Stimulated activated CD4-positive, alpha-beta T cell treated with anti-CD3 and anti-CD28 coated beads, TNF-alpha, amount 100 ng/mL, for 1 hour (primary cell): ENCODE measurements at places on chromosomes 5 and 9.

DNA sequence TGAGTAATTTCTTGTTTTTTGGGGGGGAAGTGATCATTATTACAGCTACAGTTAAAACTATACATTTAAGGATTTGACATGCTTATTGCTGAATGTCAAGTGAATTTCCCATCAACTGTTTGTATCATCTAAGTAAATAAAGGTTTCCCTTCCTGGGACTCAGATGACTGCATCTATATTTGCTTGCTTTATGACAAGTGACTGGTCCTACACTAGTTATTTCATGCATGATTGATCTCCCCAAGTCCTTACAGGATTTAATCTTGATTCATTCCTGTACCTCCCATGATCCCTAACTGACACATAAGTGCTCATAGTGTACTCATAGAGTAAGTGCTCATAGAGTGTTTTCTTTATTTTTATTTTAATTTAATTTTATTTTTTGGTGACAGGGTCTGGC is 2.8 kb downstream of the TXNDC8 start:
- DNase-seq: no peak

- DNase-seq: no peak
Measured at GRCh38 chr9:117084221-117084620, 330.6 kb downstream of the ASTN2 start.

DNA sequence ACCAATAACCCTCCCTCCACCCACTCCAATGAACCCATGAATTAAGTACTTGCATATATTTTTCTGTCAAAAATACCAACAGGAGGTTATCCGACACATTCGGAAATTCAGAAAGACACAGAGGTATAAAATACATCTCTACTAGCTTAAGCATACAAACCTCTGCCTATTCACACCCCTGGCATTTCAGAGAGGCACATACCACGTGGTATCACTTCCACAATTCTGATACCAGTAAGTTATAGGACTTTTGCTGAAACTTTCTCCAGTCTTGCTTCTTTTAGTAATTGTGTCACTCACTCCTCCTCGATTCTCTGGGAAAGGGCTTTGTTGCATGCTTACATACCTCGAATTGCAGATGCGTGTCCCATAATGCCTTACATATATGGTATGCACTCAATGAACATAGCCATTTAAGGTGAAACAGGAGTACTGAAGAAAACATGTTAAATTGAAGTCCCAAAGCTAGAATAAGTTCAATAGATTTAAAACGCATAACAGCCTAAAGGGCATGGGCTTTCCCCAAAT is 58.1 kb downstream of the TLE1 start:
- DNase-seq: no peak

DNA sequence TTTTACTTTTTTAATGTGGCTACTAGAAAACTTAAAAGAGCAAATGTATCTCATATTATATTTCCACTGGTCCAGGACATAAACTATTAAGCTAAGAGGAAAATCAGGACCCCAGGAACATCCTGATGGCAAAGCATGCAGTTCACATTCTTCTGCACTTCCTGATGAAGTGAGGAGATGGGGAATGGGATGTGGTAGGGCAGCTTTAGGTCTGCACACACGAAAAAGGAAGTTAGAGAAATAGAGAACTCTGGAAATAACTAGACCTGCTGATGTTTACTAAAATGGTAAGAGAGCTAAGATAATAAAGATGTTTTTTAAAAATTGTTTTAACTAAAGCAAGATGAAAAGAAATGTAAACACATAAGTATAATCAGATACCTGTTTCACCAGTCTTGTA is 39.7 kb upstream of the NIPBL start:
- DNase-seq: no peak

DNA sequence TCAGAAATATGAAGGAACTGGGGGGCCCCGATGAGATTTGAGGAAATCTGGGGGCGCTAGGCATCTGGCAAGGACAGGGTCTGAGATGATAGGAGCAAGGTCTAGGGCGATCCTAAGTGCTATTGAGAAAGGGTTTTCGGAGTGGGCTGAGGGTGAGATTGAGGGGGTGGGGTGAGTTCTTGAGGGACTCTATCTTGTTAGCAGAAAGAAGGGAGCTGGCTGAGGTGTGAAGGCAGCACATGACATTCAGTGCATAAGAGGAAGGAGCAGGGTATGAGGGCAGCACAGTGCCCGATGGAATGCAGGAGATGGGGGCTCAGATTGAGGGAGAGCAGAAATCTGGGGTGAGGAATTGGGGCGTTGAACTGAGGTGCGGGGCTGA is 640 bp downstream of the TRIM32 start:
- no peak for DNase-seq

- DNase-seq: no peak
Measured at GRCh38 chr5:163503106-163504078, 2.0 kb upstream of the MAT2B start.

GRCh38 chr5:31346896-31347551 is 153.5 kb downstream of the CDH6 start:
- DNase-seq: no peak

DNA sequence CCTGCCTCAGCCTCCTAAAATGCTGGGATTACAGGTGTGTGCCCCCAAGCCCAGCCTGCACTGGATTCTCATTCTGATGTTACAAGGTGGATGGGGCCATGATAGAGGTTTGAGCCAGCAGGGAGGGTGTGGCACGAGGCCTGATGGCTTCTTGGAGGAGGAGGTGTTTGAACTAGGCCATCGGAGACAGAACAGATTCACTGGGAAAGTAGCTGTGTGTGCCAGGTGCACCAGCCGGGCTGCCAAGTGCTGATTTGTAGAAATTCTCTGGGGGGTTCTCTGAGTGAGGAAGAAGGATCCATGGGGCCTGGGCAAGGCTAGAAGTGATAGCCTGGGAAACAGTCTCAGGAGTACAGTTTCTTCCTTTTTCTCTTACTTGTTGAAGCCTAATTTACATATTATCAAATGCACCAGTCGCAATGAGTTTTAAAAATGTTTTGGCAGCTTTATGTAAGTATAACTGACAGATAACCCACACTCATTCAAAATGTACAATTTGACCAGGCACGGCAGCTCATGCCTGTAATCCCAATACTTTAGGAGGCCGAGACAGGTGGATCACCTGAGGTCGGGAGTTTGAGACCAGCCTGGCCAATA is 31.1 kb upstream of the STXBP1 start:
- DNase-seq: no peak

DNA sequence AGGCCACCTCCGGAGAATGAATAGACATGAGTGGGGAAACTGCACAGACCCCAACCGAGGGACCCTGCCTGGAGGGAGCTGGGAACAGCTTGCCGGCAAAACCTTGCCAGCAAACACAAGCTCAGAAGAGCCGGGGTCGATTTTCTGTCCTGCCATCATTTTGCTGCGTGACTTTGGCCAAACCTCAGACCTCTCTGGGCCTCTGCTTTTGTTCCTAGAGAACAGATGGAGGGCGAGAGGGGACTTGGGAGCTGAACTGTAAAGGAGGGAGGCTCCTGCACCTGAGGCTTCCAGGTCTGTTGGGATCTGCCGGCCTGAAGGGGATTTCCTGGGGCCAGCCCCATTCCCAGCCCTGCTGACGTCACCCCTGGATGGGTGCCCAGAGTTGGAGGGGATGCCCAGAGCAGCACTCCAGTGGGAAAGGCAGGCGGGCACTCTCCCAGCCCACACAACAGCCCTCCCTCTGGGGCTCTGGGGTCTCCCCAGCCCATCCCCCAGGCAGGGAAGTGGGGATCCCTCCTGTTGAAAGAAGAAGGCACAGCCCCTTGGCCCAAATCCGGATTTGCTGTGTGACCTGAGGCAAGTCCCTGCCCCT is 40.4 kb upstream of the SYNPO start:
- no peak for DNase-seq

DNA sequence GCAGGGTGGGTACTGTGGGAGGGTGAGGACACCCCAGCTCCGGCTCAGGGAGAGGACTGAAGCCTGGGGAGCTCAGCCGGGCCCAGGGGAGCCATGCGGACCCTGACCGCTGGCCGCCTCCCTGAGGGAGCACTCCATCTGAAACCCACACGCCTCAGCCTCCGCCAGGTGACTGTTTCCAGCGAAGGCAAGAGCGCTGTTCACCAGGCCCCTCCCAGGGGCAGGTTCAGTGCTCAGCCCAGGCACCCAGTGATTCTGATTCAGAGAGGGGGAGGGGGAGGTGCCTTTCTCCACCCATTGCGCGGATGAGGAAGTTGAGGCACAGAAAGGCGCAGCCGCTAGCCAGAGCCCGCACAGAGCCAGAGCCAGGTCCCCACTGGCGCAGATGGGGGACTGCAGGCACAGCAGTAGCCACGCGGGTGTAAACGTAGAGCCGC is 27.0 kb downstream of the ADGRD2 start:
- DNase-seq: no peak

DNA sequence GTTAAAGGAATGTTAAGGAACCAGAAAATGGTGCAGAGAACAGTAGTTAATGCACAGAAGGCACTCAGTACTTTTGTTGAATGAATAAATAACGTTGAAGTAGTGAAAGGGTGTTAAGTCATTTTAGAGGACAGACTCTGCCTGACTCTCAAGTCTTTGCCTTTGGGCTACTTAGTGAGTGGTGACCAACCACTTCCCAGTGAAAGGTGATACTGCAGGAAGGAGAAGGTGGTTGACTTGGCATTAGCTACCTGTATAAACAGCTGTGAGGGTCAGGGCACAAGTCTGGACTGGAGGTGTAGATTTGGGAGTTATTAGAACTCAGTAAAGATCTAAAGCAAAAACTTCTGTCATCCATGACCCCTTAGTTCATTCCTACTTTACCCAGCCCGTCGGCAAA is 4.9 kb upstream of the SHB start:
- DNase-seq: no peak

GRCh38 chr9:130663258-130663976 is 977 bp upstream of the PRDM12 start:
- no peak for DNase-seq

- DNase-seq: no peak
Measured at GRCh38 chr5:36606428-36607113, at the start of gene SLC1A3. Gene SLC1A3, plus strand, starts transcription at chr5:36606606. Its CDS starts 1,818 bp downstream, at chr5:36608424.

DNA sequence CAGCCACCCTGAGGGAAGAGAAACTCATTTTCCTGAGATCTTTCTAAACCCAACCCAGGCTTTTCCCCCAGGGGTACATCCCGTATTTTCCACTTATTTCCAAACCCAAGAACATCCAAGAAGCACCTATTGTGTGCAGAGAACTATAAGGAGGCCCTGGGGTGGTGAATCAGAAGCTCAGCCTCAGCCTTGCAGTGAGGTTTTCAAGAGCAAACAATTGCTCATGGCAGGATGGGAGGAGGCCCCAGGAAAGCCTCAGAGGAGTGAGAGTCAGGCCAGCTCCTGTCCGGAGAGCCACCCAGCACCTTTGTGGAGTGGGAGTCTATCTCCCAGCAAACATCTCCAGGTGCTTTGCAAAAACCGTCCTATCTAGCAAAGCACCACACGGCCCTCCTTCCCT is 19.2 kb downstream of the NIPAL4 start:
- DNase-seq: no peak

- DNase-seq: no peak
Measured at GRCh38 chr9:126454215-126454614, 127.6 kb downstream of the MVB12B start.

DNA sequence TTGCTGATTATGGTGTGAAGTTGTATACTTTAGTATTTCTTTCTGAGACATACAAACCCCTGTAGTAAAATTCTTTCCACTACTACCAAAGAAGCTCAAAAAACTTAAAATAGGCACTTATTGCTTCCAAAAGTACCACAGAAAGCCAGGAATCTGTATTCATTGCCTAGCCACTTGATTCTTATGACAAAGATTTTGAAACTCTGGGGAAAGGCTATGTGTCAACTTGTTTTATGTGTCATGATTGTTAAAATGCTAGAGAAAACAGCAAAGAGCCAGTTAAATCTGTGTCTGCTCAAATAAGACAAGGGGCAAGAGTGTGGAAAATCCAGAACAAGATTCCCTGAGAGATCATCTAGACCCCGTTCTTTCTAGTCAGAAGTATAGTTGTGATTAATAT is 6.0 kb downstream of the KIF2A start:
- no peak for DNase-seq

DNA sequence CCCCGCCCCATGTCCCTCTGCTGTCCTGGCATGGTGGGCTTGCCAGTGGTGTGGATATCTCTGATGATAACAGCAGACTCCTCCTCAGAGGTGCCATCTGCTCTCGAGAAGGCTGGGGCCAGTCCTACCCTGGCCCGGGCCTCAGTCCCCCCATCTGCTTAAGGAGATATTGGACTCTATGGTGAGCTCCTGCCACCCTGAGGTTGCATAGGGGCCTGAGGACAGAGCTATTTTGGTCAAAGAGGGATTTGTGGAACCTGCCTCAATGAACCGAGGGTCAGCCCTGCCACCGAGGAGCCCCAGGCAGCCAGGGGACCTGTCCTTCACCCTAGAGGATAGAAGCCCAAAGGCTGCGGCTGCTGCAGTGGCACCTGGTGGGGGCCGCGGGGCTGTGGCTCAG is 32.6 kb downstream of the NTNG2 start:
- no peak for DNase-seq

- peak; percentile 13 for DNase-seq
Measured at GRCh38 chr9:37904445-37905130, 661 bp upstream of the SLC25A51 start.

DNA sequence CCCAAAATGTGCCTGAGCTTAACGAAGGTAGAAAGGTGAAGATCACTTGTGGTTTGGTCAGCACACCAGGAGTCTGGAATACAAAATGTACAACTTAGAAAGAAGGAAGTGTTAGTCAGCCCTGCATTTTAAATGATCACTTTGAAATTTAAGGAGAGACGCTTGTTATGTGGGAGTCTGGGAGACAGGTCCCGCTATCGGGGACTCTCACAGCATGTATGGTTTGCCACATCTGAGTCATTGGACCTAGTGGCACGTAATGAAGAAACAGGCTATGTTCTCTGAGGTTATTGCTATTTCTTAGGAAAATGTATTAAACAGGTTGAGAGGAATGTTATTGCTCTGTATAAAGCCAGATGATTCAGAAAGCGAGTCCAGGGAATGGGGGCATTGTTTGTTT is 2362.5 kb upstream of the WWC1 start:
- no peak for DNase-seq

DNA sequence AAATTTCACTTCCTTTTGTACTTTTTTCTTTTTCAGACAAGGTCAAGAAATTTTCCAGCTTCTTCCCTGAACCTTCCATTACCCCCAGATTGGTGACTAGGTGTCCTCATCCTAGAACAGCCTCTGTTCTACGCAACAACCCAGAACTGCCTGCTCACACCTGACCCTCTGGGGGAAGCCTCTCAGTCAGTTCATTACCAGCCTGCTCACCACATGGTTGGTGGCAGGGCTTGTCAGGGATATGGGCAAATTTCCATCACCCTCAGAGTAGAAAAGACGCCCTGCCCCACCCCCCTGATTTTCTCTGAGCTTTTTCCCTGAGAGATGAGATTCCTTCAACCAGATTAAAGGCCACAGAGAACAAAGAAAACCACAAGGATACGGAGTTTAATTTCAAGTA is 5.3 kb upstream of the CFAP95 start:
- no peak for DNase-seq

DNA sequence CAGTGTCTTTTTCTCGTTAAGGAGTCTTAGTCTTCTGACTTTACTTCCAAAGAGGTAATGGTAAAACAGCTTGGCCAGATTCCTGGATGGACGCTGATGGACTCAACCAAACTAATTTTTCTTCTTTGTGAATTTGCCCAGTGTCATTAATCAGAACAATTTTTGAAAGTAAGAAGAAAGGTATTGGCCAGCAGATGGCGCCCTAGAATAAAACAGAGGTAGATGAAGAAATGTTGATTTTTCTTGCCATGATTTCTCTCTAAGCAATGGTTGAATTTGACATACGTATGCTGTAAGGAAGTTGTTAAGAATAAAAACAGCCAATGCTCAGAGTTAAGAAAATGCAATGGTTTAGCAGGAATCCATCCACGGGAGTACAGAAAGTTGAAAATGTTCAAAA is 500.0 kb downstream of the DIRAS2 start:
- peak; percentile 8 for DNase-seq

GRCh38 chr5:122924203-122924602 is 78.8 kb downstream of the SNX24 start:
- no peak for DNase-seq

- no peak for DNase-seq
Measured at GRCh38 chr5:139667001-139667729, 19.0 kb downstream of the CXXC5 start.
